ENCODE measurements at places on chromosomes 2 and 18. TPM values are rescaled to one million over a fixed set of nuclear protein-coding genes. Genes with fewer than 3 reads are reported as not detected.

The FOXI3 gene
- total RNA-seq, result not detected

The UGT1A8 gene
- 0.16 TPM for total RNA-seq

The RUFY4 gene
- total RNA-seq, result 0.12 TPM

The R3HDM1 gene
- total RNA-seq, result 26.0 TPM

The FZD7 gene
- total RNA-seq, result 3.0 TPM

The PDCL3 gene
- total RNA-seq, result 24.4 TPM

The HEATR5B gene
- total RNA-seq, result 14.8 TPM

The ZFP36L2 gene
- total RNA-seq, result 71.0 TPM

The LYPD1 gene
- 1.6 TPM for total RNA-seq

The PTPN18 gene
- total RNA-seq, result 19.8 TPM

The TMEM247 gene
- total RNA-seq, result not detected

The CROCC2 gene
- total RNA-seq, result 0.12 TPM

The MERTK gene
- total RNA-seq, result 5.4 TPM

- ATAC-seq, result no peak
These were observed 137.5 kb downstream of the INO80D start for GRCh38 chr2:205948496-205948837.

GRCh38 chr2:227474410-227474809 is 2.5 kb downstream of the AGFG1 start:
- peak; percentile 55 for ATAC-seq

DNA sequence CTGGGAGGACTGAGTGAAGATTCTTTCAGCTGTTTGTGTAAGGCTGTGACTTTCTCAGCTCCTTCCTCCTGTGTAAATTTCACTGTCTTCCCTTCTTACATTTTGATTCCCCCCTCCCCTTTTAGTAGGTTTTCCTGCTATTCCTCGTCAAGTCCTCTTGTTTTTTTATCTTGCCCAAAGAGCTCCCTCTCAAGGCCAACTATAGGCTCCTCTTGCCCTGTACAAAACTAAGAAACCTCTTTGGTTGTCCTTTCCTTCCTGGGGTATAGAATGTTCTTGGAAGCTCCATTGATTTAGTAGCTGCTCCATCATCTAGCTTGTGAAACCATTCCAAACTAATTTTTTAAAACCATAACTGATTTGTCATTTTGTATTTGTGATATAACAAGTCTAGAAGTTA is 7.3 kb downstream of the CCDC121 start:
- ATAC-seq, result no peak

DNA sequence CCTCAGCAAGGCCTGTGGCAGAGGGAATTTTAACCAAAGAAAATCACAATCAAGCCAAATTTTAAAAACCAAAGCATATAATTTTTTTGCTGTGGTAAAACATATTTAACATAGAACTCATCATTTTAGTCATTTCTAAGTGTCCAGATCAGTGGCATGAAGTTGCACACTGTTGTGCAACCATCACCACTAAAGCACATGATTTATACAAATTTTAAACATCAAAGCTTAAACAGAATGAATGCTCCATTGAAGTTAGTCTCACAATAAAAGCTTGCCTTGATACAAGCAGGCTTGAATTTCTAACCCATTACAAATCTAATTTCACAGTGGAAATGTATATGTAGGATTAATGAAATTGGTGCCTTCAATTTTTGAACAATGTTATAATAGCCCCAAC is 31.2 kb downstream of the FTCDNL1 start:
- ATAC-seq, result no peak

- ATAC-seq, result peak; percentile 93
These were observed 22.7 kb upstream of the DSC1 start for GRCh38 chr18:31185186-31185950.

GRCh38 chr18:40925071-40925541 is 1029.9 kb upstream of the PIK3C3 start:
- ATAC-seq, result no peak

DNA sequence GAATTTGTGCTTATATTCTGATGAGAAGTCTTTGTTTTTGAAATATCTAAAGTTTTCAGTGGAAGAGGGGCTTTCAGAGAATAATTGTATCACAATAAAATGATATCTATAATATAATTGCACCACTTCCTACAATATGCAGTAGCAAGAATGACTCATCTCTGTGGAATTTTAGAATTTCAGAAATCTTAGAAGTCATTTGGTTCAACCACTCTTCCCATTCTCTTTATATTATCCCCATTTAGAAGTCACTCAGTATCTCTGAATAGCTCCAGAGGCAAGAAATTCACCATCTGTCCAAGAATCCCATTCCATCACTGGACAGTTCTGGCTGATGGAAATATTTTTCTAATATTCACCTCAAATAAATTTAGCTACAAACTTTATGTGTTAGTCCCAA is 59.3 kb upstream of the CCDC68 start:
- ATAC-seq, result no peak

DNA sequence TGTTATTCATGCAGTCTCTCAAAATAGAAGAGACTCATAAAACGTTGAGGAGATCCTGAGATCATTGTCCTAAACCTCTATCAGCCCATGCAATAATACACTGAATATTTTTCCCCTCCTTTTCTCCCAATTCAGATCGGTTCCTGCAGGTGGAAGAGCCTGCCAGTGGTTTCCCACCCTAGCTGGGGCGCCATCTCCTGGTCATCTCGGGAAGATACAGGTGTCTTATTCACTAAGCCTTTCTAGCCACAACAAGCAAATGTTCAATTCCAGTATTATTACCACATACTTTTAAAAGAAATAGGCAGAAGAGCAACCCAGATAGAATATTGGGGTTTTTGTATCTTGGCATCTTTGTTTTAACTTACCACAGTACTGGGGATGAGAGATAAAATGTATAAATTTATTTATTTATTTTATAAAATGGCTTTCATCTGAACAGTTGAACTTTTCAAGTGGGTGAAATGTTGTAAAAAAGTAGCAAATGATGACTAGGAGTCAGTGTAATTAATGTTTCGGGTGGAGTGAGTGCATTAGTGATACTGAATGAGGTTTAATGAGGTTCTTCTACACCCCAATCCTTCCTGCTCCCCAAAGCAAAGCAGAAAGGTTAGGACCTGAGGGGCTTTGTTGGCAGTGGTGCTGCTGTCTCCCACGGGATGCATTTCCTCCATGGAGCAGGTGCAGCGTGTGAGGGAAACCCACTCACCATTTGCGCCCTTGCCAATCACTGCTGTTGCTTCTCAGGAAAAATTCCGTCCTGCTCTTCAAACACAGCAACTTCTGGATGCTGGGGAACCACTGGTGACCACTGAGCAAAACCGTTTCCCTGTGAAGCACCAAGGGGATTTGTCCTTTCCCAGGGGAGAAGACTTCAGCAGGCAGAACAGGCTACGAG is 147.1 kb upstream of the FHL2 start:
- ATAC-seq, result peak; percentile 56

GRCh38 chr18:3703732-3704176 is 253.8 kb downstream of the TGIF1 start:
- peak; percentile 42 for ATAC-seq

- no peak for ATAC-seq
These were observed 37.6 kb upstream of the TAF1B start for GRCh38 chr2:9805435-9806297.

DNA sequence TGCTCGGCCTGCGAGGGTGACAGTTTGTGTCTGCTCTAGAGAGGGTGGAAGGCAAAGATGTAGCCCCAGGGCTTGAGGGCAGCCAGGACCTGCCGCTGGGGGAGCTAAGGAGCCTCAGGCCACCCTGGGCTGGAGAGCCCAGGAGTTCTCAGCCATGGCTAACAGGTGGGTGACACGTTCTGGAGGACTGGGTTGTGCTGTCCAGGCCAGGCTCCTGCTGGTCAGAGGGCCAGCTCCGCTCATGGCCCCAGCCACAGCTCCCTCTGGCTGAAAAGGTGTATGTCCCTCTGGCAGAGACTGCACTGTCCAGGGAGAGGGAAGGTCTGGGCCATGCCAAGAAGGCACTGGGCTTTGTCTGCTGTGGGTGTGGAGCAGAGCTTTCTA is 19.2 kb downstream of the TMEM185B start:
- ATAC-seq, result no peak

DNA sequence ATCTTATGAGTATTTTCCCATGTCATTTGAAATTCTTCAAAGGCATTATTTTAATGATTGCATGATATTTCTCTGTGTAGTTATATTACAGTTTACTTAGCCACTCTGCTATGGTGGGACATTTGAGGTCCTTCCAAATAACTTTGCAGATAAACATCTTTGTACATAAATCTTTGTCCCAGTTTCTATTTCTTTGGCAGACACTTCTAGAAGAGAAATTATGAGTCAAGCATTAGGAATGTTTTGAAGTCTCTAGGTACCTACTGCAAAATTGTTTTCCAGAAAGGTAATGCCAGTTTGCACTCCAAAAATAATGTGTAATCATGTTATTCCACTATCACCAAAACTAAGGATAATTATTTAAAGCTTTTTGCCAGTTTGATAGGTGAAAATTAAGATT is 149.7 kb downstream of the EN1 start:
- ATAC-seq, result no peak

DNA sequence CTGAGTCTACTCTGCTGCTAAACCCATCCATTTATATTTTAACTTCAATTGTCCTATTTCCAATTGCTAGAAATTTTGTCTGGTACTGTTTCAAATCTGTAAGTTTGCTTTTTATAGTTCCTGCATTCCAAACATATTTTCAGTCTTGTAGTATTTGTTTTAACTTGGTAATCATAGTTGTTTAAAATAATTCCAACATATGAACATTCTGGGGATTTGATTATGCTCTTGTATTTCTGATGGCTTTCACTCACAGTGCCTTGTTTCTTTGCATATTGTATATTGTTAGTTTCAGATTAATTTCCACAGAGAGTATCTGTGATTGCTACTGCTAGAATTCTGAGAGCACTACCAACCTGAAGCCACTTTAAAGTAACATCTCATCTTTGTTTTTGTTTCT is 202.4 kb downstream of the ETAA1 start:
- no peak for ATAC-seq

GRCh38 chr18:79567481-79568147 is 112.0 kb upstream of the CTDP1 start:
- ATAC-seq, result peak; percentile 88

GRCh38 chr2:68083346-68083745 is 20.5 kb upstream of the C1D start:
- ATAC-seq, result no peak

GRCh38 chr2:230972046-230972445 is 23.9 kb upstream of the SPATA3 start:
- no peak for ATAC-seq

- no peak for ATAC-seq
These were observed 208.4 kb downstream of the ZBTB7C start for GRCh38 chr18:48200631-48201336.

- ATAC-seq, result no peak
These were observed 159.3 kb upstream of the SALL3 start for GRCh38 chr18:78820161-78820834.

DNA sequence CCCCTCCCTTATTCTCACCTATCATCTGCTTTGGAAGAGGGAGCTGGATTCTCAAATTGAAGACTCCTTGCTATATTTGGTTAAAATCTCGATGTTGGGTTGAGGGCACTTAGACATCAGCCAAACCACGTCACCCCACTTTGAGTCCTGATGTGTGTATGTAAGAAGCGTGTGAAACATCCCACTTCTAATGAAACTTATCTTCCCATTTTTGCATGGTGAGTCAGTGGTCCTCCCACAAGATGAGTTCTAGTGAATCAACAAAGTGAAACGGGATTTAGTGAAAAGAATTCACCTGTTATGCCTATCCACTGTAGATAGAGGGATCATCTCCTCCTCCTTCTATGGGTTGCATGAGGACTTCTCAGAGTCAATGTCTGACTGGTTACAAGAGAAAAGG is 51.4 kb upstream of the SPRED2 start:
- no peak for ATAC-seq

DNA sequence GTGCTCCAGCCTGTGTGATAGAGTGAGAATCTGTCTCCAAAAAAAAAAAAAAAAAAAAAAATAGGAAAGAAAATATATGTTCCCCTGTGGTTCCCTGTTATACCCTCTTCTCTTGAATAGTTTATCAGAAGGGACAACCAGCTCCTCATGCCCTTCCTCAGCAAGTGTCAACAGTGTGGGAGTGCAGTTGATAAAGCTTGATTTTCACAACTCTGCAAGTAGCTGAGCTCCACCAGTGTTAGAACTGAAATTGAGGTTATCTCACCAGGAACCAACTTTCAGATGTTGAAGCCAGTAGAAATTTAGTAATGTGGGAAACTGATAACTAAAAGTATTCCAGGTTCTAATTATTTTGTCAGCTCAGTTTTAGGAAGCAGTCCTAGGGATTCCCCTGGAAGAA is 25.1 kb downstream of the NEDD4L start:
- ATAC-seq, result no peak

DNA sequence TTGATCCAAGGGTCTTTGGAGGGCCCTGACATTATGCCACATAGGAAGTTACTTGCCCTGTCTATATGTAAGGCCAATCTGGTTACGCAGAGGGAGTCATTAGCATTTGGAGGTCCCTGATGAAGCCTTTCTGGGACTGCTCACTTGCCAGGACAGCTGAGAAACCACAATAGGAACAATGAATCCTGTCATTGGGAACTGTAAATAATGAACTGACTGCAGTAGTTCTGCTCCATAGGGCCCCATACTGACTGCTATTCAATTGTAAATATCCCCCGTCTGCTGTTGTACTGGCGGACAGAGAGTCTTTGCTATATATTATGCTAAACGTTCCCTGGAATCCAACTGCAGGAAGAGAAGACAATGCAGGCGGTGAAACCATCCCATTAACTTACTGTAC is 149.4 kb upstream of the DCC start:
- ATAC-seq, result no peak

DNA sequence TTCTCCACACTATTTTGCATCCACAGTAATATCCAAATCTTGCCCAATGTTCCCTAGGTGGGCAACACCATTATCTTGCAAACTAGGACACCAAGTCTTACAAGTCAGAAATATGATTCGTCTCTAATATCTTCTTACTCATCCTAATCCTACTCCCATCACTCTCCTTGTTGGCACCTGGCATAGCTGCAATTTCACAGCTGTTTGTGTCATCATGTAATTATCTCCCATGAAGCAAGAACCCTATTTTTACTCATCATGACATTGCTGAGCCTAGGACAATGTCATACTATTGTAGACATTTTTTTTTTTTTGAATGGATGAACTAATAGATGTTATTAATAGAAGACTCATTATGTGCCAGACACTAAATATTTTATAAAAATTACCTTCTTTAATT is 91.3 kb upstream of the CCDC141 start:
- no peak for ATAC-seq

Measured in esophagus mucosa (tissue), 1 donor.